ENCODE measurements at places on chromosomes 1 and 21. TPM values are rescaled to one million over a fixed set of nuclear protein-coding genes. Genes with fewer than 3 reads are reported as not detected.

DNA sequence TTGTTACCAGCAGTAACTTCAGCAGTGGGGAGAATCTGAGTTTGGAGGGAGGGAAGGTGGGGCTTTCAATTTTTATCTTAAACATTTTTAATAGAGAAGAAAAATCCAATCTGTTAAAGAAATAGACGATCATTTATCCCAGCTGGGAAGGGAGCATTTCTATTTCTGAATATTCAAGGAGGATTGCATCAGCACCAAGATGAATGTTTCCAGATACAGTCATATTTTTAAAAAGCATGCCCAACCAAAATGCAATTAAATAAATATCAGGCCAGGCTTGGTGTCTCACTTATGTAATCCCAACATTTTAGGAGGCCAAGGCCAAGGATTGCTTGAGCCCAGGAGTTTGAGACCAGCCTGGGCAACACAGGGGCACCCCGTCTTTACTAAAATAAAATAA lies 1.7 kb upstream of the ATP1A4 start:
- DNase-seq: no peak

Gene ANGPTL1
- 11.6 TPM for polyA plus RNA-seq

- DNase-seq: no peak
These were observed 411.1 kb downstream of the SETD4 start for GRCh38 chr21:35649186-35649585.

DNA sequence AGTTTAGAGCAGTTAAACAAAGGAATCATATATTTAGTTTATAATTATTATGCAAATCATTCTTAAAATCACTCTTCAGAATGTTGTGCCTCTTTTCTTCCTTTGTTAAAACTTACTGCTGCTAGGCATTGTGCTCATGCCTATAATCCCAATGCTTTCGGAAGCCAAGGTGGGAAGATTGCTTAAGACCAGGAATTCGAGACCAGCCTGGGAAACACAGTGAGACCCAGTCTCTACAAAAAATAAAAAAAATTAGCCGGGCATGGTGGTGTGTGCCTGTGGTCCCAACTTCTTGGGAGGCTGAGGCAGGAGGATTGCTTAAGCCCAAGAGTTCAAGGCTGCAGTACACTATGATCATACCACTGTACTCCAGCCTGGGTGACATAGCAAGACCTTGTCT lies 33.6 kb downstream of the ZSWIM5 start:
- DNase-seq: no peak

DNA sequence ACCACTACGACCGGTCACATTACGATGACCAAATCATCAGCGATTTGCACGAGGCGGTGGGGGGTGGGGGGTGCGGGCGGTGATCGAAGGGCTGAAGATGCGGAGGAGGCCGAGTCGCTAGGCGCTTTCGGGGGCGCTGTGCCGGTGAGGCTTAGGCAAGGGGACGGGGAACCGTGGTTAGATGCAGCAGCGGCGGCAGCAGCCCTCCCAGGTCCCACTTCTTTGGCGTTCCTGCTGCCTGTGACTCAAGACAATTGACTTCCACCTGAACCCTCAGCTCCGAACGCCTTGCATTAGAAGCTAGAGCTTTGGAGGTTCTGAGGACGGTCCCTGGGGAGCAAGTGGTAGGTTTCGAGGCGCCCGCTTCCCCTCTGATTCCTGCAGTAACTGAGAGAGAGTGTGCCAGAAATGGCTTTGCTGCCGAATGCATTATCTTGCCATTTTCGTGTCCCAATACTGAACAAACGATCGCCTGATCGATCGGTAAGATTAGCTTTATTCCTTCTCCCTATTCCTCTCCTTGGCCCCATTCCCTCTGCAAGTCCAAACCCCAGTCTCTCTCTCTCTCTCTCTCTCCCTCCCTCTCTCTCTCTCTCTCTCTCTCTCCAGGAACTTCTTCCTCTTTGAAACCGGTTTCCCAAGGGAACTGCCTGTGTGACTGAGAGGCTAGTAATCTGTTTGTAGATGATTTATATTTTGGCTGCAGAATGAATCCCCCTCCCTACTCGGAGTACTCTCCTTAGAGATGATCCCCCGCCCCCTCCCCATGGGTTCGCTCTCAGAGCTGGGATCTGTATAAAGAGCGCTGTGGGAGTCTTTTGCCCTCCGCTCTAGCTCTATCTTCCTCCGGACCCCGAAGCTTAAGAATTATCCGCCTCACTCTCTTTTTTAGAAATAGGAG lies 735 bp upstream of the BRINP3 start:
- DNase-seq: peak; percentile 51

Gene TAF13
- 38.5 TPM for polyA plus RNA-seq

- DNase-seq: no peak
These were observed 2.5 kb upstream of the TRAPPC3 start for GRCh38 chr1:36151845-36152203.

DNA sequence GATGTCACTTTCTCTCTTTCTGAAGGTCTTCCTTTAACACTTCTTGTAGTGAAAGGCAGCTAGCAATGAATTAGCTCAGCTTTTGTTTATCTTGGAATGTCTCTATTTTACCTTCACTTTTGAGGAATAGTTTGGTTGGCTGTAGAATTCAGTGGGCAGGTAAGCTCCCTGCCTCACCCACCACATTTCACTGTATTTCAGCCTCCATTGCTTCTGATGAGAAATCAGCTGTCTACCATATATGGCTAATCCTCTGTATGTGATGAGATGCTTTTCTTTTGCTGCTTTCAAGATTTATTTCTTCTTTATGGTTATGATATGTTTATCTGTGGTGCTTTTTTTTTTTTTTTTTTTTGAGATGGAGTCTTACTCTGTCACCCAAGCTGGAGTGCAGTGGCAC lies 70.1 kb downstream of the MRPL39 start:
- DNase-seq: no peak

Gene TSPEAR
- polyA plus RNA-seq: 2.4 TPM

Gene GPR25
- not detected for polyA plus RNA-seq

Gene C1orf87
- 2.7 TPM for polyA plus RNA-seq
